Mesenchymal stem cell (in vitro differentiated cells and primary cell): ENCODE measurements at places on chromosomes 2 and 18.

DNA sequence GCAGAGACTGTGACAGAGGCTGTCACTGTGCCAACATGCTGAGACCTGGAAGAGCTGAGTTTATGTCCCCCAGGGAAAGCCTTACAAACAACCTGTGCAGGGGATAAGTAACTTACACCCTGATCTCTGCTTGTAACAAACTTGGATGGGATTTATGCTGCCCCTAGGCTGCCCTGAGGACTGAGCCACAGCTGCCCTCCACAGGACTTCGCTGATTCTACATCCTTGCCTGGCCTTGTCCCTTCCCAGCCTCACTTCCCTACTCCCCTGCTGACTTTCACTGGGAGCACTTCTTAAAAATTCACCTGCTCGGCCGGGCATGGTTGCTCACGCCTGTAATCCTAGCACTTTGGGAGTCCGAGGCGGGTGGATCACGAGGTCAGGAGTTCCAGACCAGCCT, 45.9 kb upstream of the ASAP2 start:
- H3K27ac ChIP-seq: no peak overlapping the region
- H3K27me3 ChIP-seq: no peaks in the 10 kb centered on the region
- no peak overlapping the region for H3K4me3 ChIP-seq
- H3K36me3 ChIP-seq: no peaks in the 10 kb centered on the region

- H3K4me3 ChIP-seq: no peak overlapping the region
- no peaks in the 10 kb centered on the region for H3K27me3 ChIP-seq
- H3K36me3 ChIP-seq: no peaks in the 10 kb centered on the region
- H3K27ac ChIP-seq: no peak overlapping the region
- H3K4me1 ChIP-seq: peaks cover 9% of the 10 kb centered on the region
These were observed 47.3 kb upstream of the PUM2 start for GRCh38 chr2:20397811-20398447.

DNA sequence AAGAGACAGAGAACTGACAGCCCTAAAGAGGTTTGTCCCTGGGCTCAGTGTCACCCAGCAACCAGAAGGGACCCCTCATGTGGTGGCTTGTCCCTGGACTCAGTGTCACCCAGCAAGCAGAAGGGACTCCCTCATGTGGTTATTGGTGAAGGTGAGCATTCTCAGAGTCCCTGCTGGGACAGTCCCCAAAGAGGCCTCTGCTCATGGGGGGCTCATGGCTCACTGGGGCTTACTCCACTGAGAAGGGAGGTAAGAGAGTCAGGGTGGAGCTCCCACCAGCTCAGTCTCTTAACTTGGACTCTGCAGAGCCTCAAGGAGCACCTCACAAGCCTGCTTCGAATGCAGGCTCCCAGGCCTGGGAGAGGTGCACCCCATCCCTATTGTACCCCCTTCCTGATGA, 145.2 kb upstream of the COPS8 start:
- H3K27me3 ChIP-seq: peaks cover 9% of the 10 kb centered on the region
- no peak overlapping the region for H3K27ac ChIP-seq
- no peak overlapping the region for H3K4me3 ChIP-seq
- no peaks in the 10 kb centered on the region for H3K36me3 ChIP-seq
- DNase-seq: no peak
- H3K4me1 ChIP-seq: no peaks in the 10 kb centered on the region

- H3K36me3 ChIP-seq: no peaks in the 10 kb centered on the region
- H3K4me3 ChIP-seq: no peak overlapping the region
- no peak overlapping the region for H3K27ac ChIP-seq
- H3K27me3 ChIP-seq: peaks cover 15% of the 10 kb centered on the region
These were observed 186.5 kb upstream of the ID2 start for GRCh38 chr2:8495189-8495989.

DNA sequence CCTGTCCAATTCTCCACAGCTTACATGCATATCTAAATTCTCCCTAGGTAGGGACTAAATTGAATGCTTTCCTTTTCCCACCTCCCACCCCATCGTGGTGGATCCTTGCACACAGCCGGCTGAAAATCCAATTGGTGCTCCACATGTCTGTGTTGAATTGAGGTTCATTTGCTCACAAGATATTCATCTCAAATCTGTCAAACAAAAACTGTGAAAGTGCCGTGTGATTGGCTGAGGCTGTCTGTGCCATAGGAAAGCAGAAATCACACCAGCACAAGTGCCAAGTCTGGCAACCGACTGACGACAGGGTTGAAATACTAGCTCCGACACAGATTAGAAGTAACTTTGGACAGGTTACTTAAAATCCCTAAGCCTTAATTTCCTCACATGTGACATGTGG, 823.3 kb downstream of the TDRD15 start:
- no peak overlapping the region for H3K27ac ChIP-seq
- DNase-seq: no peak
- H3K27me3 ChIP-seq: no peaks in the 10 kb centered on the region
- no peaks in the 10 kb centered on the region for H3K4me1 ChIP-seq

GRCh38 chr18:61239051-61239450, 94.2 kb upstream of the CDH20 start:
- no peak for DNase-seq
- H3K36me3 ChIP-seq: no peaks in the 10 kb centered on the region
- no peak overlapping the region for H3K4me3 ChIP-seq
- peaks cover 4% of the 10 kb centered on the region for H3K27me3 ChIP-seq
- no peak overlapping the region for H3K27ac ChIP-seq
- no peaks in the 10 kb centered on the region for H3K4me1 ChIP-seq

DNA sequence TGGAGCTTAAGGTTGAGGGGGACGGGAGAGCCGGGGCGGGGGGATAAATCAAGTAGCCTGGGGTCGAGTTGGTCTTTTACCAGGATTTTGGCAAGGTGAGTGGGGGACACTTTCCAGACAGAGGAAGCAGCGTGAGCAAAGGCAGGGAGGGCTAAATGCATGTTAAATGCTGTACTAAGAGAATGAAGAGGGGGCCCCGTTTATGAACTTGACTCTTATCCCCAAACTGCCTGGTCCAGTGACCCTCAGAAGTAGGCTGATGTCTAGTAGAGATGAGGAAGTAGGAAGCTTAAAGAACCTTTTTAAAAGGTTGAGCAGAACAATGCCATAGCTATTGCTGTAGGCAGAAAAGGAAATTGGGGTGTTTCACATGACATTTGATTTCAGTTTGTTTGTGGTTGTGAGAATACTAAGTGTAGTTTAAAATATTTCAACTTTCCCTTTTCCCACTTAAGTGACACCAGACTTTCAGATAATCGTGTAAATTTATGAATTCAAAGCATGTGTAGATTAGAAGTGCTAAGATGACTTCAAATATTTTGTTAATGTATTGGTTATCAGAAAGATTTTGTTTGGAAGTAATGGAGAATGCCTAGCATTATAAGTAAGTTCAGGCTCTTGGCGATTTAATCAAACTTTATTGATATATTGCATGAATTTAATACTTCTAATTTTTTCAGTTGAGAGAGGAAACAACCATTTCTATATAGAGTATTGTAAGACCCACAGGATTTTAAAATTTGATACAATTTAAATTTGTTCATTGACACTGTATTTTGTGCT, 1.8 kb downstream of the REL start:
- no peak overlapping the region for H3K27ac ChIP-seq
- no peak overlapping the region for H3K4me3 ChIP-seq
- peaks cover 2% of the 10 kb centered on the region for H3K4me1 ChIP-seq
- DNase-seq: peak; percentile 38

DNA sequence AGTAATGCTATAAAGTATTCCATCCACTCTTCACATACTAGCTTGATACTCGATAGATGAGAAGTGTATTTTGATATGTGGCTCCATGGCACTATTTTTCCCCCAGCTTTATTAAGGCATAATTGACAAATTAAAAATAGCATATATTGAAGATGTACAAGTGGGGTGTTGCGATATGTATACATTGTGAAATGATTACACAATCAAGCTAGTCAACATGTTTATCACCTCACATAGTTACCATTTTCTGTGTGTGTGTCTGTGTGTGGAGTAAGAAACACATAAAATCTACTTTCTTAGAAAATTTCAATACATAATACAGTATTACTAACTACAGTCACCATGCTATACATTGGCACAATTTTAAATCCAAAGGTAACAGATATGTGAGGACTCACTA, 82.5 kb upstream of the MYT1L start:
- H3K36me3 ChIP-seq: no peaks in the 10 kb centered on the region
- no peak overlapping the region for H3K4me3 ChIP-seq
- DNase-seq: no peak
- H3K27ac ChIP-seq: no peak overlapping the region
- no peaks in the 10 kb centered on the region for H3K27me3 ChIP-seq

DNA sequence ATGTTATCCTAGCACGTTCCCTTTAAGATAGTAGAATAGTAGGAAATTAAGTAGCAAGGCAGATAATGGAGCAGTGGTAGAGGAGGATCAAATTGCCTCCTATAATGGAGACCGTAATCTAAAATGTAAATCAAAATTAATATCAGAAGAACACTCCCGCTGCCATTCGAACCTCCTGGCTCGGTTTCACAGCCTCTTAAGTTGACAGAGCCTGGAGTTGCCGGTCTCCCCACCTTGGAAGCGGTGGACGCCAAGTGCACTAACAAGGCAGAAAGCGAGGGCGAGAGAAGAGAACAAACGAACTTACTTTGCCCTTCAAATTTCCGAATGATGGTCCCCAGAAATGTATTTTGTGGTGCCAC, 450 bp downstream of the KCNH7 start:
- H3K27me3 ChIP-seq: peaks cover 9% of the 10 kb centered on the region
- H3K4me3 ChIP-seq: peak overlapping the region; percentile 61
- H3K27ac ChIP-seq: no peak overlapping the region
- H3K4me1 ChIP-seq: peaks cover 7% of the 10 kb centered on the region

DNA sequence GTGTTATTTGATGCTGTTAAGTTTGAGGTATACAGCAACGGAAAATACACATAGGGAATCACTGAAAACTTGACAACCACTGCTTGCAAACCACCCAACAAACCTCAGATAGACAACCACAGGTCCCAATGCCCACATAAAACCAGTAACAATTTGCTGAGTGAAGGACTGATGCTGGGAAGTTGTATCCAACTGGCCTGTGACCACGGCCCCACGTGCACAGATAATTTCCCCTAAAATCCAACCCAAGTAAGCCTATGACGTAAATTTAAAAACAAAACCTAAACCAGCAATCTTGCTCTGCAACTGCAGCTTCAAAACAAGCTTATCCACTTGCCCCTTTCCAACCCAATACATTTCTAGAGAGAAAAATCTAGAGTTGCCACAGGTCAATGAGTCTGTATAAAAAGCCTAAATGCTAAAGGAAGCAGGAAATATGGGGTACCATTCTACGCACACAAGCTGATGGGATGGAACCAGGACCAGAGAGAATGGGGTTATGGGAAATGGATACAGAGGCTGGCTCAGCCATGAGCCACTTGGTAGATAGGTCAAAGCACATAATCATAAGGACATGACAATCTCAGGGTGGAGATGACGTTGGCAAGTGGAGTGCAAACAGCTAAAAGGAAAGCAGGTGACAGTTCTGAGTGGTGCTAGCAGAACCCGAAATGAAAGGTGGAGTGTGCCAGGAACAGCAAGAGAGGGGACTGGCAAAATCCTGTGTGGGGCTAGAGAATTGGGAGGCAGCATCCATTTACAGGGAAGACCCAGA, 27.8 kb upstream of the CREB1 start:
- H3K27ac ChIP-seq: no peak overlapping the region
- no peak overlapping the region for H3K4me3 ChIP-seq
- no peaks in the 10 kb centered on the region for H3K36me3 ChIP-seq

GRCh38 chr2:32168513-32168912, 2.8 kb downstream of the SLC30A6 start:
- H3K4me3 ChIP-seq: no peak overlapping the region
- DNase-seq: no peak
- no peaks in the 10 kb centered on the region for H3K27me3 ChIP-seq

- no peaks in the 10 kb centered on the region for H3K4me1 ChIP-seq
- no peak overlapping the region for H3K27ac ChIP-seq
- no peak for DNase-seq
These were observed 426.7 kb upstream of the PKDCC start for GRCh38 chr2:41621095-41621494.

DNA sequence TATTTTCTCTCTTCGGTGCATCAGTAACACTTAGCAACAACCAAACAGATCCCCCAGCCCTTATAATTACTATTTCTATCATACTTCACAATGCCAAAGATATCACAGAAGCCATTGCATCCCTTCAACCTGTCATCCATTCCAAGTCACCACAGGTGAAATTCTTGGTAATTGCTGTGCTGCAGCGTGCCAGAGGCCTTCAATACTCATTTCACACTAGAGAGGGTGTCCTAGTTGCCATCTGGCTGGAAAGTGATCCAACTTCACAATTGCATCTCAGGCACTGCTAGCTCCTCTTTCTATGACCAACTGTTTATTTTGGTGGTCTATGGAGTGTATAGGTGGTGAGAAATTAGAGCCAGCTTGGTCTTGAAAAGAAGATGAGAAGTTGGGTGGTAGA, 131.2 kb downstream of the NUP35 start:
- no peaks in the 10 kb centered on the region for H3K36me3 ChIP-seq
- no peaks in the 10 kb centered on the region for H3K27me3 ChIP-seq
- H3K4me3 ChIP-seq: no peak overlapping the region
- no peaks in the 10 kb centered on the region for H3K4me1 ChIP-seq

GRCh38 chr2:196437626-196438025, 201.9 kb upstream of the CCDC150 start:
- H3K27ac ChIP-seq: no peak overlapping the region
- no peaks in the 10 kb centered on the region for H3K36me3 ChIP-seq
- no peaks in the 10 kb centered on the region for H3K4me1 ChIP-seq
- DNase-seq: no peak
- no peaks in the 10 kb centered on the region for H3K27me3 ChIP-seq

GRCh38 chr2:46498681-46499080, 19.3 kb downstream of the TMEM247 start:
- peaks cover 9% of the 10 kb centered on the region for H3K4me1 ChIP-seq
- no peak for DNase-seq
- H3K4me3 ChIP-seq: no peak overlapping the region
- H3K27me3 ChIP-seq: peaks cover 5% of the 10 kb centered on the region
- H3K27ac ChIP-seq: no peak overlapping the region

GRCh38 chr2:5788447-5788846, 96.3 kb downstream of the SOX11 start:
- H3K4me3 ChIP-seq: no peak overlapping the region
- no peaks in the 10 kb centered on the region for H3K27me3 ChIP-seq
- DNase-seq: no peak
- no peaks in the 10 kb centered on the region for H3K36me3 ChIP-seq

- peaks cover 10% of the 10 kb centered on the region for H3K4me1 ChIP-seq
- H3K27ac ChIP-seq: peak overlapping the region; percentile 38
- peak; percentile 12 for DNase-seq
- no peak overlapping the region for H3K4me3 ChIP-seq
- H3K36me3 ChIP-seq: no peaks in the 10 kb centered on the region
- no peaks in the 10 kb centered on the region for H3K27me3 ChIP-seq
These were observed 212.3 kb downstream of the MGAT5 start for GRCh38 chr2:134466141-134466540.

- peaks cover 2% of the 10 kb centered on the region for H3K4me1 ChIP-seq
- peaks cover under 1% of the 10 kb centered on the region for H3K36me3 ChIP-seq
- no peak for DNase-seq
- H3K4me3 ChIP-seq: peak overlapping the region; percentile 83
- peak overlapping the region; percentile 92 for H3K27ac ChIP-seq
These were observed 1.3 kb downstream of the KCMF1 start for GRCh38 chr2:84972207-84972783.

- H3K27me3 ChIP-seq: no peaks in the 10 kb centered on the region
- peak overlapping the region; percentile 76 for H3K4me3 ChIP-seq
- H3K36me3 ChIP-seq: no peaks in the 10 kb centered on the region
- no peak overlapping the region for H3K27ac ChIP-seq
- peak; percentile 44 for DNase-seq
These were observed 963 bp downstream of the INPP1 start for GRCh38 chr2:190344276-190344827.

GRCh38 chr18:79523736-79524180, 128.0 kb downstream of the NFATC1 start:
- peaks cover 7% of the 10 kb centered on the region for H3K27me3 ChIP-seq
- H3K4me3 ChIP-seq: no peak overlapping the region
- peaks cover 11% of the 10 kb centered on the region for H3K4me1 ChIP-seq
- no peak overlapping the region for H3K27ac ChIP-seq
- no peak for DNase-seq
